ENCODE measurements at places on chromosomes 3 and 15.
A peak's percentile ranks its signal among the peaks of the same experiment; 100 is the strongest.

DNA sequence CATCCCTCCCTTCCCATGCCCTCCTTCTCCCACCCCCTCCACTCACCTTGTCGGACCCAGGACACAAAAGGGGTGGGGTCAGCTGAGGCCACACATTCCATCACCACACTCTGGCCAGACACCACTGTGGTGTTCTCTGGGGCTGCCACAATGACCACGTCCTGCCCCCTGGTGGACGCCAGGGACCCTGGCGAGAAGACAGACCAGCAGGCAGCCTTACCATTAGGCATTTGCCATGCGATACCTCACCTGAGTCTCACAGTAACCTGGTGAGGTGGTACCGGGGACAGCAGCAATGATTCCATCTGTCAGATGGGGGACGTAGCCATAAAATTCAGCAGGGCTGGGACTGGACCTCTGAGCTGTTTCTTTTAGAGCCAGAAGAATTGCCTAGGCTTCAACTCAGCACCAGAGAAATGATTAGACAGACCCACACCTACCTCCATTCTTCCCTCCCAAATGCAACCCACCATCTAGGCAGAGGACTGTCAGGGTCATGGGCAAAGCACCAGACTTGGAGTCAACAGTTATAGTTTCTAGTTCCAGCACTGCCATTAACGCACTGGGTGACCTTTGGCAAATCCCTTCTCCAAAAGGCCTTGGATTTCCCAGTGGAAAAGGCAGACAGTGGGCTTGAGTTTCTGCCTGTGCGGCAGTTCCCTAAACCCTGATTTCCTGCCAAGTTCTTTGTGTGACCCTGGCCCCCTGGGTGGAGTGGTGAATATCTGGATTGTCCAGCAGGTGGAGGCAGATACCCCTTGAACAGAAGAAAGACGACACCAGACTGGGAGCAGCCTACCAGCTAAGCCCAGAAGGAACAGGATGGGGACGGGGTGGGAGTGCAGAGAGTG, 21.8 kb downstream of the IGDCC4 start:
- DNase-seq: peak; percentile 8

GRCh38 chr3:154126651-154127050, 5.5 kb downstream of the ARHGEF26 start:
- no peak for DNase-seq

GRCh38 chr3:179082416-179082815, 10.8 kb upstream of the ZMAT3 start:
- DNase-seq: no peak

- DNase-seq: no peak
These were observed 66.8 kb downstream of the CPN2 start for GRCh38 chr3:194284351-194284750.

DNA sequence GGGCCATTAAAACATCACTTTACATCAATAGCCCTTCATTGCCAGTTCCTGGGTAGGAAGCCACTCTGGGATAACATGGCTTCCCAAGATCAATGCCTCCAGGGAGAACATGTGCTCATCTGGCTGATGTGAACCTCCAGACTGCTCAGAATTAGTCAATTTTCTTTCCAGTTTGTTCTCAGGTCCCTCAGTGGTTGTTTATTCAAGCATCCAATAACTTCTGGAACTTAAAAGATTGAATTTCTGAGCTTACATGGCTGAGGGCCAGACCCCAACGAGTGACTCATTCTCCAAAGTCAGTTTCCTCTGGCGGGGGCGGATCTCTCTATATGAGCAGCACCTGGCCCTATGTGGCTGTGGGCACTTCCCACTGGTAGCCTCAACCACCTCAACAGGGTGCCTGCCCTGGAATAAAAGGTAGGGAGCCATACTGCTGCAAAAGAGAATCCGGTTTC, 34.0 kb downstream of the LYZL4 start:
- DNase-seq: peak; percentile 14

GRCh38 chr3:43212914-43213611, 73.3 kb upstream of the SNRK start:
- no peak for DNase-seq

DNA sequence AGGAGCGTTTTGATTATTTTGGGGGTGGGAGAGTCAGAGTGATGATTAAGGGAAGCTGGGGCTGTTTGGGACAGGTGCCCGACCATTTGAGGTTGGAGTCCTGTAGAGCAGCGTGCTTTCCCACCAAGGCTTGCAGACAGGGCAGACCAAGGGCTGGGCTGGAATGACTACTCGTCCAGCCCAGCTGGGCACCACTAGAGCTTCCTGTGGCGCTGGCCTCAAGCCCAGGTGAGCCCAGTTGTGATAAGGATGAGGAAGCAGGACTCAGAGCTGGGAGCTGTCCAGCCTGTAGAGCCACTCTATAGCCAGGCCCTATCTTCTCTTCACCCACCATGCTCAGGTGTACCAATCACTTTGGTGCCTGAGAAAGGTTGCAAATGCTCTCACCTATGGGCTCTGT, 75.8 kb upstream of the ACAN start:
- DNase-seq: no peak

GRCh38 chr3:195441051-195441450, 1.8 kb downstream of the ACAP2 start:
- no peak for DNase-seq

- DNase-seq: no peak
These were observed 202.8 kb downstream of the RSRC1 start for GRCh38 chr3:158312560-158313141.

- DNase-seq: no peak
These were observed 7.3 kb downstream of the ILDR1 start for GRCh38 chr3:122014741-122015140.

DNA sequence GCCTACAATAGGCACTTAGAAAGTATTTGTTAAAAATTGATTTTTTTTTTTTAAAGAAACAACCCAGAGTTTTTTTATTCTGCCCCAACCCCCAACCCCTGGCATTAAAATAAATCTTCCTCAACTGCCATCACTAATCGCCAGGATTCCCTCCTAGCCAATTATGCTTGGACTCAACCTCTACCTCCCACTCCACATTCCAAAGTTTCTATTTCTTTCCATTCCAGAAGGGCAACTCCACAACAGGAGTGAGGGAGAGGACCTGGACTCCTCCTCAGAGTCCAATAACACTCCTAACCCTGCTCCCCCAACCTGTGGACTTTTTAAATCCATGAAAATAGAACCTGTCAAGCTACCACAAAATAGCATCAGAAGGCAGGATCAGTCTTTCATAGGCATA, 99.4 kb downstream of the ADAMTS9 start:
- DNase-seq: no peak

DNA sequence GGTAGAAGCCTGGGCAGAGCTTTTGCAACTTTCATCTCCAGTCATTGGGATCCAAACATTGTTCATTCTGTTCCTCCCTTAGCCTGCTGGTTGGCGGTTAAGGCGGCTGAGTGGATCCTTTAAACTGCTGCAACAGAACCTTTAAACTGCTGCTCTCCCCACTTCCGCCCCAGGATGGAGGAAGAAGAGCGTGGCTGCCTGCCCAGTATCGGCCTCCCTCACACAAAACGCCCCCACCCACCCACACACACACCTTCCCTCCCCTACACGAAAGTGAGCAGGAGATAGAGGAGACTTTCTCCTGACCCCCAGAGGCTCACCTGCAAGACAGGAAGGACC, 460 bp upstream of the ZMAT3 start:
- DNase-seq: no peak

GRCh38 chr15:58478579-58478978, 46.8 kb downstream of the LIPC start:
- DNase-seq: no peak

DNA sequence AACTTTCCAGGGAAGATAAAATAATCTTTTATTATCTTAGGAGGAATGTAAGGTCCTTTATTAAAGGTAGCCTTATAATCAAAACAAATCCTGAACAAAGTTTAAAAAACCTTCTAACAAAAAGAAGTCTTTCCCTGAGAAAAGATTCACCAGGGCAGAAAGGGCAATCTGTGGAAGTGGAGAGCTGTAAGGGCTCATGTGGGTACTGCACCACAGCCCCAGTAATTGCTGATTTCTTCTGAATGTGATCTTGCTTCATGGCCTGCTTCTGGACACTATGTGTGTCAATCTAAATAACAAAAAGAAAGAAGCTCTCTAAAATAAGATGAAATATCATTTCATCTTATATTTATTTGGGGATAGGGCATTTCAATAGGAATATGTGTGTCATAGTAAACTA, 1501.6 kb downstream of the OTOL1 start:
- no peak for DNase-seq

DNA sequence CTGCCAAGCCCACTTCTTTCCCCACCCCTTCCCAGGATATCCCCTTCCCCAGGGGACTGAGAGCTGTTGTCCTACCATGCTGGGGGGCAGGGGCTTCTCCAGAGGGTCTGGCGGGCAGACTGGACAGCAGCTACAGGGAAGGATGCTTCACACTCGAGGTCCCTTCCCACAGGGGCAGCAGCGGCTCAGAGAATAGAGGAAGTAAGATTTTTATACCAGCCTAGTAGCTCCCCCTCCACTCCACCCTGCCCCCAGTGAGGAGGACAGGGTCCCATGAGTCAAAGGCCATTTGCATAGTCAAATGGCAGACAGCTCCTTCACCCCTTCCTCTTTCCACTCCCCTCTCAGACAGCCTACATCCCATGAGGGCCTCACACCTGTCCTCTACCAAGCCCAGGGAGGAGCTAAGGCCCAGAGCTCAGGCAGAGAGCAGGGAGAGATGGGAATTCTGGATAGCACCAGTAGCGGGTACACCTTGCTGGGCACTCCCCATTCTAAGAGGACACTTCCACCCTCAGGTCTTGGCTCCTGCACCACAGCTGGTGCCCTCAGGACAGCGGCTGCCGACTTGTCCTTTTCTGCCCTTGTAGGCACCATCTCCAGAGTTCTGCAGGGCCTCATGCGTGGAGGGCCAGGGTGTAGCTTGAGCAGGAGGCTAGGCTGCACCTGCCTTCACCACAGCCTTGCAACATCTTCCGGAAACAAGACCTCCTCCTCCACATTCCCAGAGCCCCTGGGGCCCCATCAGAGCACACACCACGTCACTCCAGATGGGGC, at the start of gene TLR9:
TLR9 (minus strand) TSS at position 194 of the 777 bp plus-strand sequence; CDS start at position 78, 116 bp downstream.
- no peak for DNase-seq

GRCh38 chr3:158532099-158532734, 38.8 kb upstream of the MLF1 start:
- no peak for DNase-seq

- DNase-seq: no peak
These were observed 464.1 kb upstream of the TPRG1 start for GRCh38 chr3:188707381-188708288.

- no peak for DNase-seq
These were observed 65.3 kb downstream of the FAIM start for GRCh38 chr3:138673641-138674530.

DNA sequence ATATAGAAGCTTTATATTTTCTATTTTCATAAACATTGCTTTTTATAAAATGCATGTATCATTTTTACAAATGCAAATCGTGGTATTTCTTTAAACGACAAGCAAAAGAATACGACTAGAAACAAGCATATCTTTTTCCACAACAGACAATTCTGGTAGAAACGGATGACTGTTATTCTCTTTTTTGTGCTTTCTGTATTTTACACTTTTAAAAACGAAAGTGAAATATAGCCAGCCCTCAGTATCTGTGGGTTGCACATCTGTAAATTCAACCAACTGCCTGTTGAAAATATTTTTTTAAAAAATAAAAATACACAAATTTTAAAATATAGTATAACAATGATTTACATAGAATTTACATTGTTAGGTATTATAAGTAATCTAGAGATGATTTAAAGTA, 61.3 kb downstream of the PRTG start:
- DNase-seq: no peak

DNA sequence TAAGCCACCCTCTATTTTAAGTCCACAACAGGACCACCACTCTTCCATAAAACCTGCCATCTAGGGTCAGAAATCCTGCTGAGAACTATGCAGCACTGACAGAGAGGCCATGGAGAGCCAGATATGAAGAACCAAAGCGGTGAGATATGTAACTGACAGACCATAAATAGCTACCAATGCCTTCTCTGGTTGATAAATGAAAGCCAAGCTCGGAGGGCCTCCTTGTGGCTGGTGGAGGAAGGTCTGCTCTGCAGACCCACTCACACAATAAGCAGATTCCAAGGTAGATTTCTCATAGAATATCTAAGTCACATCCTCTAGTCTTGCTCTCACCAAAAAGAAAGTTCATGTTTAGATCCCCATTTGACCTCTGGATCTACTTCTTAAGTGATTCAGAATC, 38.9 kb downstream of the RYK start:
- DNase-seq: no peak

- DNase-seq: no peak
These were observed 41.0 kb downstream of the EPHB3 start for GRCh38 chr3:184602372-184603150.

GRCh38 chr15:93028111-93028631, 60.8 kb downstream of the RGMA start:
- DNase-seq: no peak

DNA sequence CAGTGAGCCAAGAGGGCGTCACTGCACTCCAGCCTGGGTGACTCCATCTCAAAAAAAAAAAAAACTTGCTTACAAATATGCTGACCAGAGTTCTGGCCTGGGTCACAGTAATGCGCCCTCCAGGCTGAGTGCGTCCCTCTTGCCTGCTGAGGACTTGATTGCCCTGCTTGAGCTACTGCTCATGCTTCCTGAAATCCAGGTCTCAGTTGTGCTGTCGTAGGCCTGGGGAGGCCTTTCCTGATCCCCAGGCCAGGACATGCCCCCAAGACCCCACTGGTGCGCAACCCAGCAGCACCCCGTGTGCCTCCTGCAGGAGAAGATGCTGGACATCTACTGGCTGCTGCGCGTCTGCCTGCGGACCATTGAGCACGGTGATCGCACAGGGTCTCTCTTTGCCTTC, 7.3 kb downstream of the AMIGO3 start:
- no peak for DNase-seq

GRCh38 chr3:43153216-43154083, 47.6 kb upstream of the POMGNT2 start:
- no peak for DNase-seq

DNA sequence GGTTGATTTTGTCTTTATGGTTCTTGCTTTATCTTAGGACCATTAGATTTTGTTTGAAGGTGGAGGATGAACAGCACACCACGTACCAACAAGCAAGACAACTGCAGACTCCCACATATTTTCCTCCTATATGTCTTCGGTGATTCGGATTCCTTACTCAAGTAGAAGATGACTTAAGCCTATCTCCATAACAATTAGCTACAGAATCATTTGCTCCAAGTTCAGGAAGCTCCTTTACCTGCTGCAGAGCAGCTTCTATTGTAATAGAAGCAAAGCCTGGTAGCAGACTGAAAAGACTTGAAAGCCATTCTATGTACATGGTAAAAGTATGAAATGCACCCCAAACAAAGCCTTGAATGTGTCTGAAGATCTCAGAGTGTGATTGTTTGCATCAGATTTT, 229.0 kb downstream of the SOX2 start:
- DNase-seq: no peak

DNA sequence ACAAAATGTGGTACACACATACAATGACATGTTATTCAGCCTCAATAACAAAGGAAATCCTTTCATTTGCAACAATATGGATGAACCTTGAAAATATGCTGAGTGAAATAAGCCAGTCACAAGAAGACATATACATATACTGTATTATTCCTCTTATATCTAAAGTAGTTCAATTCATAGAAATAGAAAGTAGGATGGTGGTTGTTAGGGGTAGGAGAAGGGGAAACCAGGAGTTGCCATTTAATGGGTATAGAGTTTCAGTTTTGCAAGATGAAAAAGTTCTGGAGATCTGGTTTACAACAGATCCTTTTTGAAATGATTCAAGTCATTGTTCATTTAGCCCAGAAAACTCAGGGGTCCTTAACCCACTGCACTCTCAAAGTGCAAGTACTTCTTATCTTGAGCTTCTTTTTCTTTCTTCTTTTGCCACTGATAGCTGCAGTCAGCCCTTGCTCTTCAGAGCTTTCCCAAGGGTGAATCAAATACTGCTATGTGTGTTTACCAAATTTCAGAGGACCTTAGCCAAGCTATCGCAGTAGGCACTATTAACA, 208.0 kb upstream of the EOMES start:
- no peak for DNase-seq

All from stimulated activated CD8-positive, alpha-beta memory T cell treated with anti-CD3 and anti-CD28 coated beads, Interleukin-12 subunit alpha, Interleukin-12 subunit beta, amount 100 ng/mL, for 4 hours (primary cell).